ENCODE measurements at places on chromosomes 1 and 21.

- DNase-seq, result no peak
These were observed 14.8 kb upstream of the TACSTD2 start for GRCh38 chr1:58591806-58592205.

GRCh38 chr1:231035799-231036198 lies 4.3 kb downstream of the FAM89A start:
- no peak for DNase-seq

- no peak for DNase-seq
These were observed 1.6 kb upstream of the KDF1 start for GRCh38 chr1:26961826-26962225.

- peak; percentile 43 for DNase-seq
These were observed 32.5 kb upstream of the SMYD2 start for GRCh38 chr1:214248311-214249085.

All from eye (tissue), 1 donor.